Midbrain (tissue), 1 donor: ENCODE measurements at places on chromosomes 5 and 9.

DNA sequence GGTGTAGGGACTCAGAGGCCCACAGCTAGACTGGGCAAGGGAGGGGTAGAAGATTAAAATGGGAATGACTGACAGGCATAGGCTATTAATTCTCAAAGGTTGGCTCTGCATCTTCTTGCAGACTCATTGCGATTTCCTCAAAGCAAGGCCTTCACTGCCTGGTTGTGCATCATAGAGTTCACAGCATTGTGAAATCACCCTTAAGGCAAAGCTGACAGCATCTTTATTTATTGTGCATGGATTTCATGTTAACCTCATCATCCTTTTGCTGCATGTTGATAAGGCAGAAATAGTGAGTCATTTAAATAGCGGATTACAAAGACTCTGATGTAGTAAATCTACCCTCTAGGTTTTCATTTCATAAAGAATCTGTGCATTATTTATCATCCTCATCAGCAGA is 13.6 kb upstream of the PALM2AKAP2 start:
- no peak for DNase-seq

DNA sequence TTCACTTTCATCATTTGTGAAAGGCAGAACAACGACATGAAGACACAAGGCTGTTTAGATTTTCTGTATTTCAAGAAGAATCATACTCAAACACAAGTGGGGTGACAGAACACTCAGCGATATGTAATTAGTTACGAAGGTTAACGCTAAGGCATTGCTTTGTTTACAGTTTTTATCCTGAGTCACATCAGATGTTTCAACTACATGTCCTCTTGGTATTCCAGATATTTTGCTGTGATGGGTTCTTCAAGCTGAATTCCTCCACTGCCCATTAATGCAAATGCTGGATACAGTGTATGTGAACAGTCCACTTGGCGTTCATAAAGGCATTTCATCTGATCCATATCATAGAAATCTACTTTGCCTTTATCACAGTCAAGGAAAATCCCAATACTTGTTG is 43.4 kb downstream of the TRIM36 start:
- no peak for DNase-seq

GRCh38 chr5:138354387-138354786 is 1.9 kb downstream of the KDM3B start:
- DNase-seq = no peak

GRCh38 chr9:18623221-18624079 is 149.5 kb downstream of the ADAMTSL1 start:
- no peak for DNase-seq

- DNase-seq = no peak
Measured at GRCh38 chr5:32379421-32379820, 65.1 kb downstream of the ZFR start.

DNA sequence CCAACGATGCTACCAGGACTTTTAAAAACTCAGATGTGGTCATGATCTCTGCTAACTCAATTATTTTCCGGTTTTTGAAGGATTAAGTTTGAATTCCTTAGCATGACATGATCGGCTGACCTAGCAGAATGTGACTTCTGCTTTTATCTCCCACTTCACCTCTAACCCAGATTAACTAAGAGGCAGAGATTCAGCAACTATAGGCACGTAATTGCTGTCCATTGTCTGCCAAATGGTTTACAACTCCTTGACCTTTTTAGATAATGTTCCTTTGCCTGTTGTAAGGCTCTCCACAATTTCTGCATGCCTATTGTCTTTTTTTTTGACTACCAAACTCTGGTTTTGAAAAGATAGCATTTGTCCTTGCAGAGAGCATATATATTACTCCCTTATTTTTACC is 268.2 kb downstream of the BRINP1 start:
- no peak for DNase-seq

GRCh38 chr5:142280066-142281007 is 44.5 kb downstream of the SPRY4 start:
- no peak for DNase-seq

DNA sequence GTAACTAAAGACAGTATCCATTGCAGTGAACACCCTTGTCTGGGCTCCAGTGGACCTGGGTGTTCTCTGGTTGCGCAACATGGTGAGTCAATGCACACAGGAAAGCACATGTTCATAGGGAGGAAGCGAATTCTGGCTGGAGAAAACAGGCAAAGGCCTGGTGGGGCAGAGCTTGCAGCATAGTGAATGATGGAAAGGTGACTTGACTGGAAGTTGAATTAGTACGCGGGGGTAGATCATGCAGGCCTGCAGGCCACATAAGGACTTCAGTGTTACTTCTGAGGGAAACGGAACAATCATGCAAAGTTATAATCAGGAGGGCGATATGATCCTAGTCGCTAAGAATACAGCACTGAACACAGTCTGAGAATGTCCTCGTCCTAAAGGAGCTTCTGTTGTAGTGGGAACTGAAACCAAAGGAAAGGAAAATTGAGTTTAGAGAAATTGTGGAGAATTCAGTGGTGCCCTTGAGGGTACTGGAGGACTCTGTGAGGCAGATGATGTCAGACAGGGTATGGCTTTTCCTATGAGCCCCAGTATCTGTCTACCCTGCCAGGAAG is 71.9 kb upstream of the RANBP3L start:
- peak; percentile 31 for DNase-seq

DNA sequence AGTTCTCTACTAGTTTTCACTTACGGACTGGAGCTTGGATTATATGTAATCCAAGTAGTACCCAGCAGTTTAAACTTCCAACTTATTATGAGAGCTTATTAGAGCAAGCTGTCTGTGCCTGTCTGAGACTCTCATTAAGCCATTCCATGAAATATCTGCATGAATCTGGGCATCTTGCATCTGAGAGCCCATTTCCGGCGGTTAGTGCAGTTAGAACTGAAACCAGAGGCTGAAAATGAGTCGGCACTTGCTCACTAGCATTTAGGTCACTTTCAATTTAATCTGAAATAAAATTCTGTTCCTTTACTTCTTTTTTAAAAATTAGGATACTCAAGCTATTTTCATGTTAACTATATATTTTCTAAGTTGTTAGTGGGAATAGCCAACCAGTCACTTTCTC is 102.2 kb downstream of the MEGF10 start:
- no peak for DNase-seq

DNA sequence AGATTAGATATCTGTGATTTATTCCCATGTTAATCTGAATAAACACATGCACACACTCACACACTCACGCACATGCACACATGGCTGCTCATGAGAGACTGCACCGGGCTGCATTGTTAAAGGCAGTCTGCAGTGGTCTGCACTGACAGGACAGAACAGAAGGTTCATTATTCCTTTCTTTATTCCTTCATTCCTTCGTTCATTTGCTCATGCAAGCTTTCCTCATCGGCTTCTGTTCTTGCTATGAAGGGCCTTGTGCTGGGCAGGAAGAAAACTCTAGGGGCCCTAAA is 41.4 kb upstream of the FSTL4 start:
- DNase-seq = no peak

- DNase-seq = no peak
Measured at GRCh38 chr9:96122282-96122681, 179.7 kb downstream of the HSD17B3 start.

DNA sequence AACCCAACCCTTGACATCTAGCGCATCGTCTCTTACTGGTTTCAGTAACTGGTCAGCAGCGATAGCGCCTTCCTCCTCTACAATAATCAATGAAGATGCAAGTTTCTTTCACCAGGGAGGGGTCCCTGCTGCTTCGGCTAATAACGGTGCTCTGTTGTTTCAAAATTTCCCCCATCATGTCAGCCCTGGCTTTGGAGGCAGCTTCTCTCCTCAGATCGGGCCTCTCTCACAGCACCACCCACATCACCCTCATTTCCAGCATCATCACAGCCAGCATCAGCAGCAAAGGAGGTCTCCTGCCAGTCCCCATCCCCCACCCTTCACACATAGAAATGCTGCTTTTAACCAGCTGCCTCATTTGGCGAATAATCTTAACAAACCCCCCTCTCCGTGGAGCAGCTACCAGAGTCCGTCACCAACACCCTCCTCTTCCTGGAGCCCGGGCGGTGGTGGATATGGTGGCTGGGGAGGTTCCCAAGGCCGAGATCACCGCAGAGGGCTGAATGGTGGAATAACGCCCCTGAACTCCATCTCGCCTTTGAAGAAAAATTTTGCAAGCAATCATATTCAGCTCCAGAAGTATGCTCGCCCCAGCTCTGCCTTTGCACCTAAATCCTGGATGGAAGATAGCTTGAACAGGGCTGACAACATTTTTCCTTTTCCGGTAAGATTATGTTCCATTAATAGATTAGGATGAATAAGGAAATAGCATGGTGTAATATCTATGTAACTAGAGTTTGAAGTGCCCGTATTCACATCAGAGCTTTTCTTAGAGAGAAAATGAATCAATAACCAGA is 2.2 kb downstream of the CPEB4 start:
- DNase-seq = peak; percentile 53

DNA sequence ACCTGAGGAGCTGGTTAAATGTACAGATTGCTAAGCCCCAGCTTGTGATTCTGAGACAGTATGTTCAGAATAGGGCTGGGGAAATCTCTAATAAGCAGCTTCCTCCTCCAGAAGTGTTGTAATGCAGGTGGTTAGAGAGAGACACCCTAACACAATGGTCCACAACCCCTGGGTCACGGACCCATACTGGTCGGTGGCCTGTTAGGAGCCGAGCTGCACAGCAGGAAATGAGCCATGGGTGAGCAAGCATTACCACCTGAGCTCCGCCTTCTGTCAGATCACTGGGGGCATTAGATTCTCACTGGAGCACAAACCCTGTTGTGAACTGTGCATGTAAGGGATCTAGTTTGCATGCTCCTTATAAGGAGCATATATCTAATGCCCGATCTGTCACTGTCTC is 61.8 kb downstream of the SLC36A1 start:
- DNase-seq = no peak

- DNase-seq = no peak
Measured at GRCh38 chr5:1449081-1449630, 3.9 kb upstream of the SLC6A3 start.

GRCh38 chr9:118362596-118362995 is 658.4 kb downstream of the TLR4 start:
- DNase-seq = no peak

- DNase-seq = no peak
Measured at GRCh38 chr5:78544561-78545201, 103.9 kb downstream of the LHFPL2 start.
